ENCODE measurements at places on chromosomes 5 and 9.

- DNase-seq: no peak
Observed at GRCh38 chr5:75465480-75465879, 45.9 kb downstream of the CERT1 start.

- no peak for DNase-seq
Observed at GRCh38 chr5:39877479-39877878, 452.7 kb upstream of the DAB2 start.

DNA sequence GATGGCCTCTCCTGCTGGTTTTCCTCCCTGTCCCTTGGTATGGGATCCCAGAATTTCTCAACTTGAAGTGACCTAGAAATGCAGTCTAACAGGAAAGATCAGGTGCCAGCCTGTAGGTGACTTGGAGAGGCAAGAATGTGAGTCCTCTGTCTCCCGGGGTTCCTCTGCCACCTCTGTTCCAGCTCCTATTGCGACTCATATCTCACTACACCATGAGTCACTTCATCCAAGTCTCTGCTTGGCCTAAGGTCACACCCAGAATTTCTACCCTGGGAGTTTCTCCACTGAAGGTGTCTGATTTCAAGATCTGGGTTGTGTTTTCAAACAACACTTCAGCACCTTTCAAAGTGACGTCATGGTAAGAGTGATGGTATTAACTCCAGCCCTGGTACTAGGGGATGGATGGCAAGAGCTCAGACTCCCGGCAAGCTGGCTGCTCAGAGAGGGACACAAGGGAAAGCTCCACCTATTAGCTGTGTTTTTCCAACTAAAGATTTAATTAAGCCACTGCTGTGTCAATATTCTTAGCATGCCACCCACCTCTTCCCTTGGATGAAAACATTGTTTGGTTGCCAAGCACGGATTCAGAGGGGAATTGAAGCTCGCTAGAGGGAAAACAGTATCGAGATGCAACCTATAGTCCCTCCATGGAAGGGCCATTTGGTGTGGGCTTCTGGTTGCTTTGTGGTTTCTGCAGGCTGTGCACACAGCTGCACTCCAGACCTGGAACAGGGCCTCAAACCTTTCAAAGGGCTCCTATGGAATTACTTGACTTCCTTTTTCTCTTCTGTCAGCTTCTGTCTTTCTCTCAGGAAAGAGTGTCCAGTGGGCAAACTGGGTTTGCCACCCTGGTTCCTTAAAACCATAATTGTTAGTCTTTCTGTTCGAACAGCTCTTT is 205.7 kb downstream of the GAS1 start:
- no peak for DNase-seq

- DNase-seq: no peak
Observed at GRCh38 chr5:74239261-74239660, 401.3 kb downstream of the ENC1 start.

DNA sequence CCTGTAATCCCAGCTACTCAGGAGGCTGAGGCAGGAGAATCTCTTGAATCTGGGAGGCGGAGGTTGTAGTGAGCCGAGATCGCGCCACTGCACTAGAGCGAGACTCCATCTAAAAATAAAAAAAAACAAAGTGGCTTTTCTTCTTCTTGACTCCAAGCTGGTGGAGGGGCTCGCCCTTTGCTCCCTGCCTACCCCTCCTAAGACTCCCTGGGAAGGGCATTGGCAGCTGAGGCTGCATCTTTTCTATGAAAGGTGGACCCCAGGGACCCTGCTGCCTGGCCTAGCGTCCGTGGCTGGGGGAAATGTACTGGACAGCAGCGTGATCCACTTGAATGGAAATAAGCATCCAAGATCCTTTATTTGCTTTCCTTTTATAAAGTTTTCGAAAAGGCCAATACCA is 24.0 kb downstream of the ROPN1L start:
- no peak for DNase-seq

GRCh38 chr5:162801235-162801634 is 636.2 kb upstream of the CCNG1 start:
- DNase-seq: no peak

DNA sequence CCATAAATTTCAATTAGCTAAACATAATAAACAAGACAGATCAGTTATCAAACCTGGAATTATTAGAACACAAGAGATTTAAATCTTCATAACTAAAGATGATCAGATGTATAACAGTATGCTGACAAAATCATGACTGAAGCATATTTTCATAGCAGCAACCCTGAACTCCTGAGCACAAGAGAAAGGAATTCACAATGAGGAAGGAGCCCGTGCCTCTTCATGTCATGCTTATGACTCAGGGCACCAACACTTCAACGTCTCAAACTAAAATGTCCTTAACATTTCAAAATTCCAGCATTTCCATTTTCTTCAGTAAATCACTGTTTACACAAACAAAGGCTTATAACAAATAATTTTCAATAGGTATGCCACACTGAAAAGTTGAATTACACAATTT is 6.7 kb downstream of the AP3B1 start:
- no peak for DNase-seq

- DNase-seq: no peak
Observed at GRCh38 chr9:71781391-71781790, 13.1 kb upstream of the CEMIP2 start.

DNA sequence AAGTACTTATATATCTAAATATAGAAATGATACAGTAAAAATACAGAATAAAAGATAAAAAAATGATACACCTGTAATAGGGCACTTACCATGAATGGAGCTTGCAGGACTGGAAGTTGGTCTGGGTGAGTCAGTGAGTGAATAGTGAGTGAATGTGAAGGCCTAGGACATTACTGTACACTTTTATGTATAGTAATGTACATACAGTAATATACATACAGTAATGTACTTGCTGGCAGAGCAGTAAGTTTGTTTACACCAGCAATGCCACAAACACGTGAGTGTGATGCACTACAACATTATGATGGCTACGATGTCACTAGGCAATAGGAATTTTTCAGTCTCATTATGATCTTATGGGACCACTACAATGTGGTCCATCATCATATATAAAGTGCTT is 34.2 kb downstream of the SUSD1 start:
- DNase-seq: no peak

DNA sequence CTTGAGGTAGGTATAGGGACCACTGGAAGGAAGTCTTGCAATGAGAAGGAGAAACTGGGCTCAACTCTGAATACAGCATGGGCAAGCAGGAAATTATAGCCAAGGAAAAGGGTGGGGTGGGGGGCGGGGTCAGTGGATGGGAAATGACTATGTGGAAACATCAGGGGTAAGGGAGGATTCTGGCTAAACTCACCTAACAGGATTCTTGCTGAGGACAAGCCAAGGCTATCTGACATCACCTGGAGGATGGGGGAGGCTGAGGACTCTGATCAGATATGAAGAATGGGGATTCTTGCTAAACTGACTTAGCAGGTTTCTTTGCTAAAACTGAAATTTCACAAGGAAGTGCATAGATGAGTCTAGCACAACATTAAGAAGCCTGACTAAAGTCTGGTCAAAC is 40.8 kb downstream of the CTSL start:
- DNase-seq: no peak

- no peak for DNase-seq
Observed at GRCh38 chr5:158456756-158457155, 597.8 kb upstream of the CLINT1 start.

- DNase-seq: no peak
Observed at GRCh38 chr5:93569300-93570160, 11.5 kb downstream of the NR2F1-AS1 start.

DNA sequence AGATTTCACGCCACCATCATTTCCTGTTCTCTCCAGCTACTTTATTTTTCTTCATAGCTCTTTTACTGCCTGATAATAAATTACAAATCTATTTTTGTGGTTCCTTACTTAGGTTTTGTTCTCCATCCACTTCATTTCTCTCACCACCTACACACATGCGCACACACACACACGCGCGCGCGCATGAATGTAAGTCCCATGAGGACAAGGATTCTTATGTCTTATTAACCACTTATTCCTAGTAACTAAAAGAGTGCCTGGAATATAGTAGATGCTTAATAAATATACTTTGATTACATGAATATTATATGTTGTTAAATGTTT is 116.5 kb downstream of the TRPM6 start:
- no peak for DNase-seq

- DNase-seq: no peak
Observed at GRCh38 chr5:32522429-32523143, 62.8 kb upstream of the SUB1 start.

- no peak for DNase-seq
Observed at GRCh38 chr9:89376741-89377351, 58.5 kb downstream of the SECISBP2 start.

- DNase-seq: no peak
Observed at GRCh38 chr9:131869348-131869747, 129.5 kb upstream of the RAPGEF1 start.

DNA sequence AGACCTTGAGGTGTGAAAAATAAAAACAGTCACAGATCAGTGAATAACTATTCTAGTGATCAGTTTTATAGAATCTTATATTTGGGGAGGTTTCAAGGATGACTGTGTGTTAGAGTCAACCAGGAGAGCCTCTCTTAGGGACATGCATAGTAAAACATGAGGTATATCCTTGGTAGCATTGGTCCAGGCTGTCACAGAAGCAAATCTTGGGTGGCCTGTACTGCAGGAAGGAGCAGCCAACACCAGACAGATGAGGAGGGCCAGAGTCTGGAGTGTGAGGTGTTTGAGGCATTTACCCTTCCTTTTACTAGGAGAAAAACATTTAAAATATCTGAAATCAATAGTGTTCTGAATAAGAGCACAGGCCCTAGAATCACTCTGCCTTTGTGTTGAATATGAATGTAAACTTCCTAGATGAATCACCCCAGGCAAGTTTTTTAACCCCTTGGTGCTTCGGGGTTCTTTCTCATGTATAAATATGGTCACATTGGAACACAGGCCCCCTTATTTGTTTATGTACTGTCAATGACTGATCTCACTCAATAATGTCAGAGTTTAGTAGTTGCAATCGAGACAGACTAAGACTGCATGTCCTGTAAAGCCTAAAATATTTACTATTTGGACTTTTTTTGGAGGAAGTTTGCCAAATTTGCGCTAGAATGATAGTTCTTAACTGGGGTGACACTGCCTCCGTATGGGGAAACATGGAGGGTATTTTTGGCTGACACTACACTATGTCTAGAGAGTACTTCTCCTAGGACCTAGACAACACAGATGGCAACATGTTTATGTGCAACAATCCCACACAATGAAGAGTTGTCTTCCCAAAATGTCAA is 416.5 kb upstream of the POU5F2 start:
- DNase-seq: no peak

GRCh38 chr5:89842531-89842930 is 567.0 kb downstream of the CETN3 start:
- no peak for DNase-seq

GRCh38 chr5:61881821-61882487 is 424.1 kb upstream of the KIF2A start:
- DNase-seq: no peak

- DNase-seq: no peak
Observed at GRCh38 chr9:122192261-122192875, 32.7 kb downstream of the MORN5 start.

GRCh38 chr5:91586232-91586631 is 203.1 kb upstream of the ARRDC3 start:
- DNase-seq: no peak

GRCh38 chr9:4780651-4781050 is 12.1 kb upstream of the RCL1 start:
- no peak for DNase-seq

DNA sequence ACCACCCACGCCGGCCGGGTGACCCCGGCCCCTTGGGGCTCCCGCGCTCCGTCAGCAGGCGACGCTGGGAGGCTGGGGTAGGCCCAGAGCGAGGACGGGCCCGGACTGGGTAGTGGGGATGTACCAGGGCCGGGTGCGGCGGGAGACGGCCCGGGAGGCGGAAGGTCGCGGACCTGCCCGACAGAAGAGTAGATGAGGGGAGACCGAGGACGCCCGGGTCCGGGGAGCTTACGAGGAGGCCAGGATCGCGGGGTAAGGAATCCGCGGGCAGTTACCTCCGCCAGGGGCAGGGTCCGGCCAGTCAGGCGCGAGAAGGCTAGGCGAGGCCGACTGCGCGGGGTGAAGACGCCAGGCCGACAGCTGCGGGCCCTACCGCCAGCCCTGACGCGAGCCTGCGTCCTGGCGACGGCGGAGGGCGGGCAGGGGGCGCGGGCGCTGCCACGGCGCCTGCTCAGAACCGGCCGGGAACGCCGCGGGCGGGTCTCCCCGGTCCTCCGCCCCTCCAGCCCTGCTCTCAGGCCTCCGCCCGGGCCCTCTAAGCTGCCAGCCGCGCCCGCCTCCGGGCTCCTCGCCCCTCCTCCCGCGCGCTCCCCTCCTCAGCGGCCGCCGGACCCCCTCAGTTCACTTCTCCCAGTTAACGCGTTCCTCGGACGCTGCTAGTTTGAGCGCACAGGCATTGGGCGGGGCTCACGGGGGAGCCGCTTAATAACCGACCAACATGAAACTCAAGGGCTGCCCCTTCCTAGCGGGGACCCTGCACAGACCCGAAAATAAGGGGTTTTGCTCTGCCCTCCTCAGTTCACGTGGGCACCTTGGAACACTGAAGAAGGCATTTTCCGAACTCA is at the start of gene CPLANE1:
Gene CPLANE1, minus strand, starts transcription at position 407 of the 845 bp plus-strand sequence. CDS start 1,678 bp downstream, outside the sequence.
- peak; percentile 54 for DNase-seq

DNA sequence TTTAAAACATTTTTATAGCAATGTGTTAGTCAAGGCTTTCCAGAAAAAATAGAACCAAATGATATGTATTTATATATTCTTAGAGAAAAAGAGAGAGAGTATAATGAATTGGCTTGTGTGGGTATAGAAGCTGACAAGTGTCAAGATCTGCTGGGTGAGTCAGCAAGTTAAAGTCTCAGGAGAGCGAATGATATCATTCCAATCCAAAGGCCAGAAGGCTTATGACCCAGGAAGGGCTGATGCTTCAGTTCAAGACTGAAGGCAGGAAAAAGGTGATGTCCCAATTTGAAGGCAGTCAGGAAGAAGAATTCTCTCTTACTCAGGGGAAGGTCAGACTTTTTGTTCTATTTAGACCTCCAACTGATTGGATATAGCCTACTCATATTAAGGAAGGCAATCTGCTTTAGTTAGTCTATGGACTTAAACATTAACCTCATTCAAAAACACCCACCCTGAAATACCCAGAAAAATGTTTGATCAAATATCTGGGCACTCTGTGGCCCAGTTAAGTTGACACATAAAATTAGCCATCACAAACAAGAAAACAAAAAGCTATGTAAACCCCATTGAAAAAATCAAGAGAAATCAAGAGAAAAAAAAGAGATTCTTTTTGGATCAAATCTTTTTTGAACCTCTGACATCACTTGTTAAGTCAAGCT is 189.6 kb downstream of the PIK3R1 start:
- no peak for DNase-seq

- no peak for DNase-seq
Observed at GRCh38 chr5:51383131-51384121, at the start of gene ISL1. Gene ISL1 (plus strand): TSS chr5:51383448. CDS start chr5:51383672, 224 bp downstream.
